Anterior cingulate cortex (tissue), 58 donors: ENCODE measurements at places on chromosomes 5 and 9.

DNA sequence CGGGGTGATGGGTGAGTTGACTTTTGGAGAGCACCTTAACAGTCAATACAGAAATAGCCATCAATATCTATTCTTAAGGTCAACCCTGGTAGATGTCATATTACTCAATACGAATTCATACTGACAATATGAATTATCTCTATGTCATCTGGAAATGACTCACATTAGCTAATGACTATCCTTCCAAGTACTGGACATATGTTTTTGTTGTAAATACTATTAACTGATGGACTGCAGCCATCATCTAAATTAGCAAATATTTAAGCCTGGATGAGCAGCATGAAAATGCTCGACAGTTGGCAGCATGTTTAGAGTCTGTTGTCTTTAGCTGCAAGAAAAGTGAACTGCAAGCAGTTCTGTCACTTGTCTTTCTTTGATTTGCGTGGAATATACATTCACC, 19.6 kb upstream of the ISOC1 start:
- no peak for DNase-seq

DNA sequence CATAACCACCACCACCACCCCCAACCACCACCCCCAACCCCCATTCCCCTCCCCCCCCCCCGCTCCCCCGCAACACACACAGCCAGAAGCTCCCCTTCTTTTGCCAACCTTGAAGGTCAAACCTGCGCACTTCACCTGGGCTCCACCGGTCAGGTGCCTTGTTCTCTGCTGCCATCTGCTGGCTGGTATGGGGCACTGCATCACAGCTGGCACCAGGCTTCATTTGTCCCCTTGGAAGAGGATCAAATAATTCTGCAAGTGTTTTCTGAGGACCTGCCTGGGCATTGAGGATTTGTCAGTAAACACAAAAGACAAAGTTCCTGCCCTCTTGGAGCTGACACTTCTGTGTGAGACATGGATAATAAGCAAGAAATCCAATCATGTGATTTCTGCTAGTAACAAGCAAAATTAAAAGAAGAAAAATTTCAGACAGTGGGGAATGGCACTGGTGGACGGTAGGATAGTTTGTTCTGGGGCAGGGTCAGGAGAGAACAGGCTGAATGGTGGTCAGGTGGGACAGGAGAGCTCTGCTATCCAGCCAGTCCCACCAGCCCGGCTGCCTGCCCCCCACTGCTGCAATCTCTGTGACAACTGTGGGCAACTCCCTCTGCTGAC, 55.6 kb upstream of the LMX1B start:
- peak; percentile 23 for DNase-seq

- DNase-seq, result no peak
These were observed 56.3 kb upstream of the DIRAS2 start for GRCh38 chr9:90698871-90699440.

DNA sequence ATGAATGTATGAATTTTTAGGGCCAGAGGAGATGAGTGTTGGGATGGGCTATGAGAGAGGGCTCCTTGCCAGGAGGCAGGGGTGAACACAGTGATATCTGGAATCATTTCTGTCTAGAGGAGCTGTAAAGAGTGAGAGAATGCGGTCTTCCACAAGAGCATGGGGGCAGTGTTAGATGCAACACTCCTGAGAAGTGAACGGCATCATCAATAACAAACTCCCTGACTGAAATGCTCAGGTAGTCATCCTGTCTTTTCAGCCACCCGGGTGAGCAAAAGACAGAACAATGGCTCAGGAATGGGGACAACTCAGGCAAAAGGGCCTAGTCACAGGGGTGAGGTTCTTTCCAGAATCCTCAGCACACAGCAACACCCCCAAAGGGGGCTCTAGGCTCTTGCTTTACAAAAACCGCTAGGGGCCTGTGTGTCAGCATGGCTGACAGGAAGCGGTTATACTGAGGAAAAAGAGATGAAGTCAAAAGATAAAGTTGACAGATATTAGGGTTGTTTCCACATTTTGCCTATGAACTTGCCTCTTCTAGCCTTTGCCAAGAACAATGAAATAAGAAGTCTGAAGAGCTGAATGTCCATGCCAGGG, 104.6 kb upstream of the LRRTM2 start:
- DNase-seq, result no peak

DNA sequence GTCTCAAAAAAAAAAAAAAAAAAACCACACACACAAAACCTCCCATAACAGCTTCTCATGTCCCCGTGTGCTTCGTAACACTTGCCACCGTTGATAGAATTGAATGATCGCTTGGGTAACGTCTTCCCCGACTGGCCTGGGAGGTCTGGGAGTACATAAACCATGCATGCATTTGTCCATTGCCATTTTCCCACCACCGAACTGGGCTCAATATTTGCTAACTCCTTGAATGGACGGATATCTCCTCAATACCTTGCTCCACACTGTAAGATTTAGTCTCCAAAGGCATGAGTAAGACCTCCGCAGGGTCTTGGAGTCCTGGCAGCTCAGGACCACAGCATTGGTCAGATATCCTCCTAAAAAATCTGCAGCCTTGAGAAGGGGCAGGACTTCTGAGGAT, 3.2 kb upstream of the P4HA2 start:
- no peak for DNase-seq

GRCh38 chr9:36214571-36214970, 23.9 kb downstream of the CLTA start:
- DNase-seq, result no peak

GRCh38 chr9:70100362-70100761, 56.7 kb downstream of the MAMDC2 start:
- no peak for DNase-seq

- no peak for DNase-seq
These were observed 81.1 kb upstream of the SPIN1 start for GRCh38 chr9:88307136-88307535.

DNA sequence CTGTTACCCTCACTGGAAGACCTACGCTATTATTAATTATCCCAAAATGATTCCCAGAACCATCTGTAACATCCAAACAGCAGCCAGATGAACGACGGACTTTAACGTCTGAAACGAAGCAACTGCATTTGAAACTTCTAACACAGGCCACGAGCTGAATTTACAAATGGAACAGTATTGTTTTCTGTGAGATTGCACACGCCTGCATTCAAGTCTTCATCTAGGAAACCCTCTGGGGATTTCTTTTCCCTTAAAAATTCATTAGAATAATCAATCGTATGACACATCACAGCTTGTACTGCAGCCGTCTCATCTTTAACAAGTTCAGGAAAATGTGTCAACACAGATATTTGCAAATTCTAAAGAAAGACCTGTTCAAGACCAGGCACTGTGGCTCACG, 80.2 kb downstream of the MYO10 start:
- DNase-seq, result no peak

DNA sequence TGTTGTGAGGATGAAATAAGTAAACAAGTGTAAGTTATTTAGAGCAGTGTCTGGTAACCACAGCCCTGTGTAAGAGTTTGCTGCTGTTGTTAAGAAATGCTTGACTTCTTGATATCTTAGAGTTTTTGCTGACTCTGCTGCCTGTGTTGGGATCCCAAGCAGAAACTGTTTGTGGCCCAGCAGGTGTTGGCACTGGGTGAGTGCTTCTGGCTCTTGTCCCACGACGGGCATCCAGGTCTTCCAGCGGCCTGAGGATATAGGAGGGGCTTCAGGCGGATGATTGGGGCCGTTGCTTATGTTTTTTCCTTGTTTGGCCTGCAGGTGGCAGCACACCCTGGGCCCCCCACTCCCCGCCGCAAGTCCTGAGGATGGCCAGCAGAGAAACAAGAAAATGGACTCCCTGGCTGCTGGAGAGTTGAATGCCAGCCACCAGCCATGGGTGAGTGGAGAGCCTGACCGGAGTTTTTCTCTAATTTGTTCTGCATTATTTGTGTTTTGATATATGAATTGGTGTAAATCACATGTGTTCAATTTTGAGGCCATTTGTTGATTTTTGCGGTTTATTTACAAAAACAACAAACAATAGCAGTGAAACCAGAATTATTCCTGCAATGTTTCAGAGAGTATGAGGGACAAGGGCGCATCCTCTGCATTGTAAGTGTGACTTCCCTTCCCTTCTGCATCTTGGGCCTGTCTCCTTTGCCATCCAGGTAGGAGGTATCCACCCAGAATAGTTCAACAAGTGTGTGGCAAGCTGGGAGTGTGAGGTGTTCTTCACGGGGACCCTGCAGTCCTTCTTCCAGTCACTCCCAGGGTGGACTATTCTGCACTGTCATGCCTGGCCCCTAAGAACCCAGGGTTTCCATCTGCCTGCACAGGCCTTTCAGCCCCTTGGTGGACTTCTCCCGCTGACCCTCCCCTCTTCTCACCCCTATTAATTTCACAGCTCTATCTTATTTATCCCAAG, 50.3 kb downstream of the SLC22A5 start:
- DNase-seq, result peak; percentile 48

GRCh38 chr5:137666461-137666850, 69.4 kb downstream of the KLHL3 start:
- DNase-seq, result no peak

- no peak for DNase-seq
These were observed 617.0 kb upstream of the RORB start for GRCh38 chr9:73880101-73880500.

GRCh38 chr5:115995351-115995750, 33.1 kb downstream of the LVRN start:
- DNase-seq, result no peak

GRCh38 chr5:146967646-146968045, 89.1 kb upstream of the PPP2R2B start:
- DNase-seq, result peak; percentile 23

DNA sequence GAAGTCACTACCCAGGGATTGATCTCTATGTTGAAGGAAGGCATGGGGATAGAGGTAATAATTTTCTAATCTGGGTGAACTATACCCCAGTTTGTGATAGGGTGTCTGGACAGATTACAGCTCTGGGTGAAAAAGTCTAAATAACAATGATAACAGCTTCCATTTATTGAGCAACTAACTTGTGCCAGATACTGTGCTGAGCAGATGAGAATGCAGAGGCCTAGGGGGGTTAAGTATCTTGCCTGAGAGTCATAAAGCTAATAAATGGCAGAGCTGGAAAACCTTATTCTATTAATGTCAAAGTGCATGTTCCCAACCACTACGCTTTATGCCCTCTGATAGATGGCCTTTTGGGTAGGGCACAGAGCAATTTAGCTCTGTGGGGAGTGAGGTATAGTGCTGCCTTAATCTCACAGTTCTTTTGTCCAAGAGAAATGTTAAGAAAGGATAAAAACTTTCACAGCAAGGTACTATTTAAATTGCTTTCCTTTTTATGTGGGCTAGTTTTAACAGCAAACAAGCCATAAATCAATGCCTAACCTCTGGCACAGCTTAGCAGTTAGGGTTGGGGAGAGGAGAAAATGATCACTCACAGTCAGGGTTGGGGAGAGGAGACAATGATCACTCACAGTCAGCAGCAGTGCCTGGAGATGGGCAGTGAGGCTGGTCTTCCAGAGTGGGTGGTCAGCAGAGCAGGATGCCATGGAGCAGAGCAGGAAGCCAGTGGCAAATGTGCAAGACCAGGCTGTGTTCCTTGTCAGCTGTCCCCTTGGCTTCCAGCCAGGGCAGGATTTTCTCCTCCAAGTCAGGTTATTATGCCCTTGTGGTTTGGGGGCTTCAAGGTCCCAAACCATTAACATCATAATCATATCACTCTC, 187.0 kb downstream of the CARTPT start:
- DNase-seq, result no peak

DNA sequence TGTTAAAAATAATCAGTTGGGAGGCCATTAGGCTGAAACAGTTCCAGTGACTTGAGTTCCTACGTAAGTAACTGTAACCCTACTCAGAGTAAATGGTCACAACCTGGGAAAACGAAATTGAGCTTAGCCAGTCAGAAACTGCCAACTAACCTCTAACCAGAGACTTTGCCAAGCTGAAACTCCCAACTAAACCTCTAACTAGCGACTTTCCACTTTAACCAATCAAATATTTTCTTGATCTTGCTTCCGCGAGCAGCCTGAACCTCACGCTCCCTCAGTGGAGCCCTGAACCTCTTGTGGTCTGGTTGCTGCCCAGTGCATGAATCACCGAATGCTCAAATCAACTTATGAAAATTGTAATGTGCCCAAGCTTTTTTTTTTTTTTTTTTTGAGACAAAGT, 156.2 kb downstream of the MED10 start:
- DNase-seq, result no peak

- DNase-seq, result no peak
These were observed 188.5 kb downstream of the DAB2IP start for GRCh38 chr9:121839726-121840500.

DNA sequence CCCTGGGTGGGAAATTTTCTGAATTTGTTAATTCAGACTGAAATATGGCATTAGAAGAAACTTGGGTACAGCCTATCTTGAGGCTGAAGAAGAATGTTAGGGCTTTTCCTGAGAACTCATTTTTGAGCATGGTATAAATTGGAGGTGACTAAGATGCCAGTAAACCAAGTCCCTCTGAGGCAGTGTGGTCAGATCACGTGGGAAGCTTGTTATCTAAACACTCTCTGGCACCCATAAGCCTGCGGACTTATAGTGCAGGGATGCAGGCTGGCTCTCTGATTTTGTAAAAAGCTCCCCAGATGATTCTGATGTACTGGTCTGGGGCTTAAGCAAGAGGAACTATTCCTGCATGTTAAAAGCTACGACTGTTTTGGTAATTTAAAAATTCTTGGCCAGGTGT, 34.3 kb downstream of the MTMR12 start:
- no peak for DNase-seq

GRCh38 chr5:119840175-119840574, 210.8 kb downstream of the FAM170A start:
- no peak for DNase-seq

GRCh38 chr9:134463280-134463679, 137.0 kb downstream of the RXRA start:
- DNase-seq, result no peak

- no peak for DNase-seq
These were observed 2.1 kb downstream of the MXD3 start for GRCh38 chr5:177309351-177310191.

DNA sequence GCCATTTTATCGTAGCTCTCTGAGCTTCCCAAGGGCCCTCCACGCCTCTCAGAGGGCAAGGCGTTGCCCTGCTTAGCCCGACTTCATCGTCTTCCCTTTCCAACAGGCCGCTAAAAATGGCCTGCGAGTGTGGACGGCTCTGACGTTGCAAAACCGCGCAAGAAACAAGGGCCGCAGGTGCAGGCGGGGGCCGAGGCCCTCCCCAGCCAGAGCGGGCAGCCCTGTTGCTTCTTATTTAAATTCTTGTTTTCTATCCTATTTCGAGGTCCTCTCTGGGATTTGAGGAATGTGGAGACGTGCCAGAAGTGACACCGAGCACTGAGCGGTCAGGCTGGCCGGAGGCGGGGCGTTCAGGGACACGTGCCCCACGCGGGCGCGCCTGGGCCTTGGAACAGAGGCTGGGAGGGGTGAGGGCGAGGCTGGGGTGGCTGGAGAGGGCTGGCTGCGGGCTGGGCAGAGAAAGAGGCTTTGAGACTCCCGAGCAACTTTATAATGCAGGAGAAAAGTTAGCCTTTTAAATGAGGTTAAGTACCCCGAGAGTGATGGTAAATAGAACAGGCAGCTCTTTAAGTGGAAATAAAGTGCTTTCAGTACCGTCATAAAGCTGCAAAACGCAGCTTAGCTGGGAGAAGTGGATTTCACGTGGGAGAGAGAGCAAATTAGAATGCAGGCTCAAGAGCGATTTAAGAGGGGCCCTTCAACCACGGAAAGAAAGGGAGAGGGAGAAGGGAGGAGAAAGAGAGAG, 243.6 kb downstream of the AUH start:
- peak; percentile 35 for DNase-seq

GRCh38 chr5:1895739-1896420, 13.2 kb upstream of the IRX4 start:
- no peak for DNase-seq

GRCh38 chr9:37620396-37620795, 28.0 kb upstream of the TOMM5 start:
- DNase-seq, result no peak

GRCh38 chr9:22103685-22104575, 94.8 kb upstream of the CDKN2B start:
- DNase-seq, result no peak

- DNase-seq, result no peak
These were observed 4.3 kb downstream of the EEIG1 start for GRCh38 chr9:127976498-127976897.
